ENCODE measurements at places on chromosomes 11 and 22.

DNA sequence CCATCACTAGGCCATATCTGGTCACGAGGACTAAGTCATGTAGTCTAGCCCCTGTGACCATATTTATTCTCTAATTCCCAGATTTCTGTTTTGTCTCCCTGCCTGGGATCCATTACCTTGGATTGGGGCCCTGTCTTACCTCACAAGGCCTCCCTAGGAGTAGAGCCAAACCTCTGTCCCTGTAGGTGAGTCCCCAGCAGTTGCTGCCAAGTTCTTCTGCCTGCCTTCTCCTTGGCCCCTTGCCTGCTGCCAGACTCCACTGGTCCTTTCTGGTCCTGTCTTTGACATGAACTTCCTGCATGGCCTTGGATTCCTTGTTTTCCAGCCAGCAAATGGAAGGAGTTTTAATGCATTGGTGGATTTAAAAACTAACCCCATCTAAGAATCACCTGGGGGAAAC lies 35.6 kb upstream of the CADM1 start:
- no peak for DNase-seq

DNA sequence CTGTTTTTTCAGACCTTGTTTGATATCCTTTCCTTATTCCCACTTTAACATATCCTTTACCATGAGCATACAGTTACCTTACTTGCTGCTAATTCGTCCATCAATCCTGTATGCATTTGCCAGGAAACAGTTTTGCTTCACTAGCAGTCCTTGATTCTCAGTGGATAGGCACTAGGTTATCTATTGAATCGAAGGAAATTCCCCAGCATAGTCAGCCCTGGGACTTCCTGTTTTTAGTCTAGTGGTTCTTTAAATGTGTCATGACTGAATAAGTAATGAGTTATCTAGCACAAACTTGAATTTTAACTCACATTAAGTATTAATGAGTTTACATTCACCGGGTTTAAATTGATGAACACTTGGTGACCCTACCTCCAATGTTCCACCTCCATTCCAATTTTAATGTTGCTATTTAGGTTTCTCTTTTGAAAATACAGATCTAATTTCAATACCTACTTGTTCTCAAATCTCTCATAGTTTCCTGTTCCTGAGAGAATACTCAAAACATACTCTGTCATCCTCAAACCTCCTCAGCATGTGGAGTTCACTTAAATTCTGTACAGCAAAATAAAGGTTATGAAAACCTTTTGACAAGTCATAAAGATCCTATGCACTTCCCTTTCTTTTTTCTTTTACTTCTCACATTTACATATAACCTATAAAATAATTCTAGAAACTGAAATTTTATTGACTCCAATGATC lies 1375.1 kb upstream of the TENM4 start:
- DNase-seq: no peak

- DNase-seq: no peak
Measured at GRCh38 chr11:7691759-7692350, 14.4 kb downstream of the OVCH2 start.

DNA sequence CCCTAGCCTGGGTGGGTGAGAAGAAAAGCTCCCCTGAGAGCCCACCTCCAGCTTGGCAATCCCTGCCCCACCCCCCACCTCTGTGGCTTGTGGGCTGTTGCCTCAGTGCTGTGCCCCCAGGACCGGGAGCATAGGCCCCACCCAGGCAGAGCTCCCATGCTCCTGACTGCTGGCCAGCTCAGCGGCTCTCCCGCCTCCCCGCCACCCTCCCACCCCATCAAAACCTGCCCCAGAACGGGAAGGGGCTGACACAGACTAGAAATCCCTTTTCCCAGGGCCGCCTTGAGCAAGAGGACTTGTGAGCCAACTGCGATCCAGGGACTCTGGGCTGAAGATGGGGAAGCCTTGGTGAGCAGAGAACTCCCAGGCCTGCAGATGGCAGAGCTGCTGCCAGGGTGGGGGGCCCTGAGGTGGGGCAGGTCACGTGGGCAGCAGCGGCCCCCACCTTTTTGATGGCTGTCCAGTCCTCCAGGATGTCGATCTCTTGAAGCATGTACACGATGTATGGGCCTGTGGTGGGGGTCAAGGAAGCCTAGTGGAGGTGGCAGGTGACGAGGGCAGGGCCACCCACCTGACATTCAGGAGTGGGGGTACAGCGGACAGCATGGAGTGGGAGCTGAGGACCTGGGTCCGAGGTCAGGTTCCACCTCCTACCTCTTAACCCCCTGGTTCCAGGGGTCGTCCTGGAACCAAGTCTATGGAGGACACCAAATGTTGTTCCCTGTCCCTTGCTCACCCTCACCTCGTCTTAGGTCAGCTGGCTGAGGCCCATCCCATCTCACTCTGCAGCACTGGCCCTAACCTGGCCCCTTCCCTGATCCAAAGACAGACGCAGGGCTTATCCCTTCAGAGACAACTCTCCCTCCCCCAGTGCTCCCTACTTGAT lies 2.3 kb upstream of the RIN1 start:
- no peak for DNase-seq

DNA sequence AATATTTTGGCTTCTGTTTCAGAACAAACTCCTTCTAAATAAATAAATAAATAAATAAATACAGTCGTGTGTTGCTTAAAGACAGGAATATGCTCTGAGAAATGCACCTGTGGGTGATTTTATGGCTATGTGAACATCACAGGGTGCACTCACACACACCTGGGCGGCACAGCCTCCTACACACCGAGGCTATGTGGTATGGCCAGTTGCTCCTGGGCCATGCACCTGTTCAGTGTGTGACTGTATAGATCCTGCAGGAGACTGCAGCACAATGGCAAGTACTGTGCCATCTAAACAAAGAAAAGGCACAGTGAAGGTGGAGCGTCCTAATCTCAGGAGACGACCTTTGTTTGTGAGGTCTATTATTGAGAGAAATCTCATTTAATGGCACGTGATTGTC lies 1281.1 kb downstream of the TBC1D22A start:
- no peak for DNase-seq

Measured in forelimb muscle (tissue), 1 donor.